ENCODE measurements at places on chromosomes 3 and 15.
A peak's percentile ranks its signal among the peaks of the same experiment; 100 is the strongest.

DNA sequence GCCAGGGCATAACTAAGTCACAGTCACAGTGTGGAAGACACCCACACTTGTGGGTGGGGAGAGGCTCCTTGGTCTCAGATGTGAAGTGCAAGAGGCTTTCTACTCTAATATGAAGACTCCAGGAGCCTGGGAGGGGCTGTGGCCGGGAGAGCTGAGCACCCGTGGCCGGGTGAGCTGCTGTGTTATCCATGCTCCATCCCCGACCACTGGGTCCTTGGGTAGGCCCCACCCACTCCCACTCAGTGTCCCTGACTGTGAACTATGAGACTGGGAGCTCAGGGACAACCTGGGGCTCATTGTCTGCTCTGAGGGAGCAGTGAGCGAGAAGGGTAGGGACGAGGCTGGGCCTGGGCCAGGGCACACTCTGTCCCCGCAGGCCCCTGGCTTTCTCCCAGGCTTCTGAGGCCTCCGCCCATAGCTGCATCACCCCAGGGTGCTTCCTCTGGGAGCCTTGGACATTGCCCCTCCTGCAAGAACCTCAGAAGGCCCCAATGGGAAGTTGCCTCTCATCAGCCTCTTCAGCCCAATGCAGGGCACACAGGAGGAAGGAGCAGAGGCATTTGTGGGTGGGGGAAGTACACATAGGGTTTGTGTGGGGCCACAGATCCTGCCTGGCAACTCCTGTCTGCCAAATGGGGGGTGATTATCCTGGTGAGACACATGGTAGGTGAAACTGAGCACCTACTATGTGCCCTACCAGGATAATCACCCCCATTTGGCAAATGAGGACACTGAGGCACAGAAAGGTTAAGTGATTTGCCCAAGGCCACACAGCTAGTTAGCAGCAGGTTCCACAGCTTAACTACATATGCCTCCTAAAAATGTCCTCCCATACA lies 2.4 kb downstream of the ANPEP start:
- no peak for DNase-seq

GRCh38 chr15:50355980-50356379 lies 982 bp upstream of the GABPB1 start:
- no peak for DNase-seq

DNA sequence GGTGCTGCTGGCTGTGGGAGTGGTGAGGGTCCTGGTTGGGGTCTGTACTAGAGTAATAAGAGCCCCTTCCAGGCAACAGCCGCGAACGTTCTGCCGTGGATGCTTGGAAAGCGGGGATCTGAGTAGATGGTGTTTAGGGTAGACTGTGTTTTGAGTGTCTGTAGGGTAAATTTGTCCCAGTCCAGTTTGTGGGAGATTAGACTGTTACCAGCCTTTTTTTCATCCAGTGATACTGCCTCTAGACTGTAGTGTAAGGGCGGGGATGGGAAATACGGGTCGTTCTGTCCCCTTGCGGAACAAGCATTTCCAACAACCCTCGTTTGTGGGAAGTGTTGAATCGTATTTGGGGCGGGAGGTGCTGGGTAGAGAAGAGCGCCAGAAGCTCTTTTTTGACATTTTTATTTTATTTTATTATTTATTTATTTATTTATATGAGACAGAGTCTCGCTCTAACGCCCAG lies 424 bp downstream of the HAUS2 start:
- no peak for DNase-seq

DNA sequence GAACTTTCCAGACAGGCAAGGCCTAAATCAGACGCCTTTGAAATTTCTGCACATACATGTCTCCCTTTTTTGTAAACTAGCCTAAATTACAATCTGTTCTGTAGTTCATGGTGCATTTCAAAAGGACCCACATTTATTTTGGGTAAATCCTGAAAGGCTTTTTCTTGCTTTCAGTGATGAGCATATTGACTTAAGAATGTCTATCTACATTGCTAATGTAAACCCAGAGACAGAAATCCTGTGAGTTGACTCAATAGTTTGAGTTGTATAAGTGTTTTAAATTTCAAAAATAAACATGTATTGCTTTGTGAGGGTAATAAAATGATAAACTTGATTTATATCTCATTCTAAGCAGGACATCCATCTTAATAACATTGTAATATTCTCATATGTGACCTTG lies 977.0 kb upstream of the NR2F2 start:
- DNase-seq, result no peak

GRCh38 chr3:154598166-154598565 lies 168.2 kb upstream of the GPR149 start:
- no peak for DNase-seq

DNA sequence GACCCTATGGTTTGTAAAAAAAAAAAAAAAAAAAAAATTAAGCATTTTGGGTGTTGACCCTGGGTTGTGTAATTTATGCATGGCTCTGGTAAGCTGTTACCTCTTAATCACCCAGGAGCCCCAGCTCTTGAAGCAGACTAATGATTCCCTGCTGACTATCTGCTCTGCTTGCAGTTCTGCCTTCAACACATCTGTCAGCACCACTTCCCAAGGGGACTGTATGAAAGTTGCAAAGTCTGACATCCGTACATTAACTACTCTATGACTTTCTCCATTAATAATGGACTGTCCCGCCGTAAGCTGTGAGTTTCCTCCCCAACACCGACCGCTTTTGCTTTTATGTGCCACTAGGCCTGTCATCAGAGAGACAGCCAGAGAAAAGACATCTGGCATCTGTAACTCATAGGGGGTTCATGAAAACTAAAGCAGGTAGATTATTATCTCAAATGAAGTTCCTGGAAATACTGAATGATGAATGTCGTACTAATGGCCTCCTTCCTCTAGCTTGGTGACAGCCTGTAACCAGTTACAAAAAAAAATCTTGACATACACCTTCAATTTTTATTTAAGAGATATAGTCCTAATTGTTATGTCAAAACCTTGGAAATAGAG lies 271.5 kb downstream of the IL5RA start:
- DNase-seq, result peak; percentile 14

DNA sequence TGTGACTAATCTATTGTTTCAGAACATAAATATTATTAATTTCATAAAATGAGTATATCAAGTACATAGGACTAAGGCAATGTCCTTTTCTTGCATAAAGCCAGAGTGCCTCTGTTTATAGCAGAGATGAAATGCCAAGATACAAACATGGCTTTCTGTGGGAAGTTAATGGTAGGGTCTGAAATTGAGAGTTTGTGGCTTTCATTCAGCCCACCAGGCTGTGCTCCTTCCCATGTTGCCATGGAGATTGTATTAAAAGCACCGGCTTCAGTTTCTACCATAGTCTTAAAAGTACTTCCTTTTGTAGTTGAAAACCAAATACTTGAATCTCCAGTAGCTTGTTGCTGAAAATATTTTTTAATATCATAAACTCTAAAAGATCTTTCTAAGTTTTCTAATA lies 114.0 kb downstream of the LRRC28 start:
- DNase-seq, result no peak

- no peak for DNase-seq
Observed at GRCh38 chr15:68816795-68817303, 3.8 kb downstream of the ANP32A start.

- no peak for DNase-seq
Observed at GRCh38 chr3:26596335-26596734, 26.2 kb upstream of the LRRC3B start.

DNA sequence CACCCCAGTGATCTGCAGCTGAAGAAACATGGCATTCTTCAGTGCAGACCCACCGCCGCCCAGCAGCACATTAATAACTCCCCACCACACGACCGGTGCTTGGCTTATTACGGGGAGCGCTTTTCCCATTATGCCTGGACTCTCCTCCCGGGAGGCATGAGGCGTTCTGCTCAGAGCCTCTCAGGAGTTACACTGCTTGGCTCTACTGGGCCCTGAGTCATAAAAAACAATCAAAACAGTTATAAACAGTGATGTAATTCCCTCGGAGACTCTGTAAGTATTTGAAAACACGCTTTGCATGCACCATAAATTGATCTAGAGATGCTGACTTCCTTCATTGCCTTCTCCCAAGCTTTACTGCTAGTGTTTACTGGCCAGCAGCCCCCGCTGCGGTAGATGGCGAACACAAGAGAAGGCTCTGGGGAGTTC lies 77.1 kb upstream of the SNRPA1 start:
- DNase-seq, result no peak

GRCh38 chr15:80856400-80856799 lies 77.2 kb downstream of the CEMIP start:
- no peak for DNase-seq

- DNase-seq, result no peak
Observed at GRCh38 chr3:43327582-43327979, 41.2 kb downstream of the SNRK start.

DNA sequence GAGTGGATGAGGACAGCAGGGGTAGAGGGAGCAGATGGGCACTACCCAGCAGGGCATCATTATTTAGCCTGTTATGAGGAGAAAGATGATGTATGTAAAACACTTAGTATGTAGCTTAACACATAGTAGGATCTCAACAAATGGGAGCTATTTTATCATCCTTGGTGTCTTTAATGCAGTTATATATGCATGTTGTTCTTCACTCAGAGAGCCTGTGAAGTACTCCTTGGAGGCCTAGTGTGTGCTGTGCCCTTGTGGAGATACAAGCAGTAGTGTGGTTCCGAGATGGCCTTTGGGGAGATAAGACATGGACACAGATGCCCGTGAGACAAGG lies 124.2 kb downstream of the LIPC start:
- DNase-seq, result no peak

GRCh38 chr3:43810797-43811196 lies 120.1 kb downstream of the ABHD5 start:
- no peak for DNase-seq

DNA sequence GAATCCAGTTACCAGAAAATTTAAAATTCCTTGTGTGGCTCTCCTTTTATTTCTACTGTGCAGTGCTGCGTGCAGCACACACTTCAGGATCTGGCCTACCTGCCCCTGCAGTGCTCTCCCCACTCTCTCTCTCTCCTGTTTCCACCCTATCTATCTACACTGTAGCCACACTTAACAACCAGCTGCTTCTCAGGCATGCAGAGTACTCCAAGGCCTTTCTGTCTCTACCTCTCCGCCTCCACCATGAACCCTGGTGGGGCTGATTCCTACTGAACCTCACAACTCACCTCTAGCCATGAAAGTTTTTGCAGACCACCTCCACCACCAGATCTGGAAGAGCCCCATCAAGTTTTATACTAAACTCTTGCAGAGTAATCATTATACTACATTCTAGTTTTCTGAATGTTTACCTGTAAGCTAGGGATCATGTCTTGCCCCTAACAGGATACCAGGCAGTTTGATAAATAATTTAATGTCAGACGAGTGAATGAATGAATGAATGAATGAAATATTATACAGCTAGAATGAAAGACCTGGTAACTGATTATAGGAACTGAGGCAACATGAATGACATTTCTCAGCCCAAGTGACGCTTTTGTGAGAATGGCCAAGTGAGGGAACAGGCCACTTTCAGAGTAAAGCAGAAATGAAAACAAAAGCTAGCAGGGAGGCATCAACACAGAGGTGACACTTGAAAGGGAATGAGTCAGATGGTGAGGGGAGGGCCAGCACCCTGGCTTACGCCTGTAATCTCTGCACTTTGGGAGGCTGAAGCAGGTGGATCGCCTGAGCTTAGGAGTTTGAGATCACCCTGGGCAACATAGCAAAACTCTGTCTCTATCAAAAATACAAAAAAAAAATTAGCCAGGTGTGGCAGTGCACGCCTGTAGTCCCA lies 363.5 kb downstream of the FOXP1 start:
- no peak for DNase-seq

DNA sequence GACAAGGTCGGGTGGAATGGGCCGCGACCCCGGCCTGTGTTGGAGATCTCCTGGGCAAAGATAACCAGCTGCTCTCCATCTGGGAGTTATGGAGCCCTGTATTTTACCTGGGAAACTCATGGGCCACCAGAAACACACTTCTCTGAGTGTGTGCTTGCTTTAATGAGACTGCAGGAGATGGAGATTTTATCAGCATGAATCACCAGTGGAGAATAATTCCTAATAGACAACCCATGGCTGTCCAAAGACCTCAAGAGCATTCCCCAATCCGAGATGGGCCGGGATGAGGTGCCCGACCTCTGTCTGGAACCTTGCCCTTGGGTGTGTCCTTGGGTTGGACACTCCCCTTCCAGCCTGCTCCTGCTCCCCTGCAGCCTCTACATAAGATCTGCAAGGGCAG lies 389.3 kb downstream of the GABRG3 start:
- no peak for DNase-seq

GRCh38 chr3:48194446-48195071 lies 6.3 kb upstream of the CDC25A start:
- peak; percentile 24 for DNase-seq

DNA sequence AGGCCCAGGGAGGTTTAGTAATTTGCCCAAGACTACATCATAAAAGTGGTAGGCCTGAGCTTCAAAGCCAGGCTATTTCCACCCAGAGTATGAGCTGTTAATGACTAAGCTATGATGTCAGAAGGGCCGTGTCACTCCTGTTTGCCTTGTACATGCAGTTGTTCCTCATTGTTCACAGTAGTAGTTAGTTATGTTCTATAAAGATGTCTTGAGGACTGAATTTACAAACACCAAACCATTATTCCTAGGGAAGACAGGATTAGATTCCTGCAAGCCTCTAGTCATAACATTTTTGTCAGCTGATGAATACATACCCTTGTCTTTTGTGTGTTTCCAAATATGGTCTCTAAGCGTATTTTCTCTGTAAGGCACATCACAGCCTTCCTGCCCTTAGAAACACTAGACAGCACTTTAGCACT lies 20.9 kb upstream of the LARS2 start:
- no peak for DNase-seq

- peak; percentile 40 for DNase-seq
Observed at GRCh38 chr3:149085828-149086231, 503 bp downstream of the HLTF start.

GRCh38 chr15:41992151-41992802 lies 19.9 kb upstream of the EHD4 start:
- no peak for DNase-seq

GRCh38 chr3:158106766-158107471 lies 699 bp upstream of the SHOX2 start:
- no peak for DNase-seq

GRCh38 chr3:20574746-20575145 lies 388.7 kb upstream of the SGO1 start:
- no peak for DNase-seq

- DNase-seq, result no peak
Observed at GRCh38 chr3:163562625-163563024, 1515.7 kb downstream of the SI start.

DNA sequence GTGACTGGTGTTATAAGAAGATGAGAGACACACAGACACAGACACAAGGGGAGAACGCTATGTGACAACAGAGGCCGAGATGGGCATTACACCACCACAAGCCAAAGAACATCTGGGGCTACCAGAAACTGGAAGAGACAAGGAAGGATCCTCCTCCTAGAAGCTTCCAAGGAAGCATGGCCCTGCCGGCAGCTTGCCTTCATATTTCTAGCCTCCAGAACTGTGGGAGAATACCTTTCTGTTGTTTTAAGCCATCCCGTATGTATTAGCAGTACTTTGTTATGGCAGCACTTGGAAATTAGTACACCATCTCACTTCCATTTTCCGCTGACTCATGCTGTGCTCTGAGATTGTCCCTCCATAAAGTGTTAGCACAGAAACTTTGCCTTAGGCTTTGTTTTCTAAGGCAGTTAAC lies 38.7 kb upstream of the CA12 start:
- no peak for DNase-seq

- DNase-seq, result no peak
Observed at GRCh38 chr3:116390318-116390717, 55.0 kb downstream of the LSAMP start.
